ENCODE measurements at places on chromosomes 11 and 22.

- no peak for DNase-seq
Observed at GRCh38 chr22:27032091-27032761, 374.8 kb downstream of the MIAT start.

GRCh38 chr11:61484541-61484940, 24.0 kb upstream of the LRRC10B start:
- no peak for DNase-seq

DNA sequence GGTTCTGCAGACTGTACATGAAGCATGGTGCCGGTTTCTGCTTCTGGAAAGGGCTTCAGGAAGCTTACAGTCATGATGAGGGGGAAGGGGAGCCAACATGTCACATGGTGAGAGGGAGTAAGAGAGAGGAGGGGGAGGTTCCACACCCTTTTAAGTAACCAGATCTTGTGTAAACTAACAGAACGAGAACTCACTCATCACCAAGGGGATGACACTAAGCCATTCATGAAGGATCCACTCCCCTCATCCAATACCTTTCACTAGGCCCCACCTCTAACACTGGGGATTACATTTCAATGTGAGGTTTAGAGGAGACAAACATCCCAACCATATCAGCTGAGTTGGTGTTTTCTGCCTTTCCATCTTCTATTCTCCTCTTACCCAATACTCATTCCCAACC, 83.5 kb downstream of the BDNF start:
- DNase-seq = no peak

DNA sequence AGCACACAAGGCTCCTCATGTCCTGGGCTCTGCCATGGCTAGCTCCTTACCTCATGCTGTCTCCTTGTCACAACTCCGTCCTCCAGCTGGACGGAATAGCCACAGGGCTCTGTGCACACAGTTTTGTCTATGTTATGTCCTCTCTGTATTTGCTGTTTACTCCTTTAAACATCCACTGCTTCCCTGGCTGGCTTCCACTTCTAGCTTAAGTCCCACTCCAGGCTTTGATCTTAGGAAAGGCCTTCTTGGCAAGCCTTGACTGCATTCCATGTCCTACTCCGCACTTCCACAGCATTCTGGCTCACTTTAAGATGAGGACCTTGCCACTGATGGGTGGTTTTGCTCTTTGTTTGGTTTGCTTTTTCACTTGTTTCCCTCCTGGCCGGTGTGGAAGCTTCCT, 22.9 kb upstream of the ROBO3 start:
- no peak for DNase-seq

GRCh38 chr11:119181677-119182412, 3.4 kb upstream of the NHERF4 start:
- no peak for DNase-seq

GRCh38 chr11:44143987-44144909, 48.8 kb downstream of the EXT2 start:
- no peak for DNase-seq

DNA sequence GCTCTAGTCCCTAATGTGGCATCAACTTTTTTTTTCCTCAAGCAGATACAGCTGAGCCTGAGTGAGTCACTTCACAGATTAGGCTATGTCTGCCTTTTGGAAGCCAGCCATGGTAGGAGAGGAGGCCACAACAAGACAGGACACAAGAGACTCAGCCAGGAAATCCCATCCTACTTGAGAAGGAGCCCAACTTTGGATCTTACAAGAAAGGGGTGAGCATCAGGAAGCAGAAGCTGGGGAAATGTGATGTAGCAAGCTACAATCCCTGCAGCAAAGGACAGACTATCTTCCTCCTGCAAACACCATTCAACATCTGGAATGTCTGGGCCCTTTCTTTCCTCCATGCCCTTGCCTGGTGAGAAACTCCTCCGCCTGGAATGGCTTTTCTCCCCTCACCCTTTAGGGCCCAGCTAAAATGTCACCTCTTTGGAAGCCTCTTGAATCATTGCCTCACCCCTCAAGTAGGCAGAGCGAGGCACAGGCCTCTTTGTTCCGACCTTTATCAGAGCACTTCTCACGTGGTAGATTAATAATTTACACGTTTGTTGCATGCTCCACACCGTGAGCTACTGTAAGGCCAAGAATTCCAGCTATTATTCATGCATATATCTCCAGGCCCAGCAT, 156.4 kb upstream of the PITPNB start:
- no peak for DNase-seq

DNA sequence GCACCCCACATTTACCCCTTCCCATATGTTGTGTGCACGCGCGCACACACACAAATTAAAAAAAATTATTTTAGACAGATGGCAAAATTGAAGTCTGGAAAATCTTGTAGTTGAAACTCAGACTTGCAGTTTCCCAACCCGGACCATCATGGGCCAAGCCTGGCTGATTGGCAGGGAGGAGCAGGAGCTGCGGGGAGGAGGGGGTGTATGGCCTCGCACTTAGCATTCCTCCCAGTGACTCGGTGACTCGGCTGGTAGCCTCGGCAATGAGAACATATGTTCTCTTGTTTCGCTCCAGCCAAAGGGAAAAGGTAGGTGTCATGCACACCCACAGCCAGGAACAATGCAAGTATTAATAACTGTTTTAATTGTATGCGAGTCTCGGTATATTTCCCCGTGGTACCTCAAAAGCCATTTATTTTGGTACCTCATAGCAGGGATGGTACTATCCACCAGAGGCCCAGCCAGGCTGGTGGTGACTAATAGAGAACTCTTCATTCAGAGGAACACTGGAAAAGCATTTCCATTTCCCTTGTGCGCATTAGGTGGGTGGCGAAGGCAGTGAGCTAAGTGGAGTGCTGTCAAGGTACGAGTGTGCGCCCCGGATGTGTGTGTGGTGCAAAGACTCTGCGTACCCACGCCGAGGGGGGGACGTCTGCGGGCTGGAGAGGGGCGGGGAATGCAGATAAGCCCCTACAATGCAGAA, 92.5 kb downstream of the DSCAML1 start:
- no peak for DNase-seq

DNA sequence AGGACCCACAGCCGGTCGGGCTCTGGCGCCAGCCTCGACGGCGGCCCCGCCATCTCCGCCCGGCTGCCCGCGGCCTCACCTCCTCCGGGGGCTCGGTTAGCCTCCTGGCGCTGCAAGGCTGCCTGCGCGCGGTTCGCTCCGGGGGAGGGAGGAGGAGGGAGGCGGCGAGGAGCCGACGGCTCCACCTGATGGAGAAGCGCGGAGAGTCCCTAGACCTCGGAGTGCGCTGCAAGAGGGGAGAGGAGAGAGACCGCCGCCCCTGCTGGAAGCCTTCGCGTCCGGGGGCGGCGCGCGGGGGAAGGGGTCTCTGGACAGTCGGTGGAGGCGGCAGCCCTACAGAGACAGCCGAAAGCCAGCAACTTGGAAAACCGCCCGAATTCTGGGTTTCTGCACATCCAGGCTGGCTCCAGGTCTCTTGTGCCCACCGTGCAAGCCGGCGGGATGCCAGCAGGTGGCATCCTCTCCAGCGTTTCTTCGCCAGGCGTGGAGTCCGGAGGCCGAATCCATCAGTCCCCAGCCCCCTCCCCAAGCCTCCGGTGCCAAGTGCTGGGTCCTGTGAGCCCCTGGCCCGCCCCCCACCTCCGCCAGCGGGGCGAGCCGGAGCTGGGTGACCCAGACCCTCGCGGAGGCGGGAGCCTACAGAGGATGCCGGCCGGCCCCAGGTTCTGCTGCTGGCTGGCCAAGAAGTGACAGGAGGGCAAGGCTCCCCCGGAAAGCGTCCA, 2.9 kb upstream of the KIRREL3 start:
- no peak for DNase-seq

DNA sequence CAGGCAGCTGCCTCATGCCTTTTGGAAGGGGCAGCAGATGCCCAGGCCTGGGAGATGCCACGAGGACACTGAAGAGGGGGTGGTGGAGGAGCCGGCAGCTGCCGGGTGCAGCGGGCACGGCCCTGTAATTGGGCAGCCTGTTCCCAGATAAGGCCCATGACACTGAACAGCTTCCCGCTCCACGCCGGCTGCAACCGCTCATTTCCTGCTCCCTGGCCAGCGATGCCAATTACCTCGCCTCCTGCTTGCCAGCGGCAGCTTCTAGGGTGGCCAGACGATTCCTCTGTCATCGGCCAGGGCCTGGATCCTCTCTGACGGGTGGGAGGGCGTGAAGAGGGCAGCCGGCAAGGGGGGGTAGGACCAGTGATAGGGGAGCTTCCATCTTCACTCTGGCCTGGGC, 22.8 kb downstream of the FLRT1 start:
- no peak for DNase-seq

- DNase-seq = no peak
Observed at GRCh38 chr11:131724436-131724975, 354.1 kb downstream of the NTM start.

- DNase-seq = no peak
Observed at GRCh38 chr11:108122166-108122628, 830 bp downstream of the ACAT1 start.

DNA sequence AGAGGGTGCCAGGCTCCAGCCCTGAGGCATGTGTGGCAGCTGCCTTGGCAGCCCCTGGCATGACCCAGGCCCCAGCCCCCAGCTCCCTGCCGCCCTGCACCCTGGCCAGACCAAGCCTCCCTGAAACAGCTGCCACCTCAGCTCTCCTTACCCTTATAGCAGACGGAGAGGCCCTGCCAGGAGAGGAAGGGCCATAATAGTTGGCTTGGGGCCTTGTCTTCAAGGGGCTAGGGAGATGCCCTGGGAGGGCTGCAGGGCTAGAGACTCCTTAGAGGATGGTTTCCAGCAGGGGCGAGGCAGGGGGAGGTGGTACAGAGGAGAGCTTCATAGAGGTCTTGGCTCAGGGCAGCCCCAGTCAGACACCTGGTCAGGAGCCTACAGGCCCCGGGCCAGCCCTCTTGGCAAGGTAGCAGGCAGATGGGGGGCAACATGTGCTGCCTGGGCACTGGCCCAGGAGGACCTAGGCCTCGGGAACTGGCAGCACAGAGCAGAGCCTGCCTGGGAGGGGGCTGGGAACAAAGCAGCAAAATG, 13.0 kb downstream of the SMTN start:
- DNase-seq = no peak

DNA sequence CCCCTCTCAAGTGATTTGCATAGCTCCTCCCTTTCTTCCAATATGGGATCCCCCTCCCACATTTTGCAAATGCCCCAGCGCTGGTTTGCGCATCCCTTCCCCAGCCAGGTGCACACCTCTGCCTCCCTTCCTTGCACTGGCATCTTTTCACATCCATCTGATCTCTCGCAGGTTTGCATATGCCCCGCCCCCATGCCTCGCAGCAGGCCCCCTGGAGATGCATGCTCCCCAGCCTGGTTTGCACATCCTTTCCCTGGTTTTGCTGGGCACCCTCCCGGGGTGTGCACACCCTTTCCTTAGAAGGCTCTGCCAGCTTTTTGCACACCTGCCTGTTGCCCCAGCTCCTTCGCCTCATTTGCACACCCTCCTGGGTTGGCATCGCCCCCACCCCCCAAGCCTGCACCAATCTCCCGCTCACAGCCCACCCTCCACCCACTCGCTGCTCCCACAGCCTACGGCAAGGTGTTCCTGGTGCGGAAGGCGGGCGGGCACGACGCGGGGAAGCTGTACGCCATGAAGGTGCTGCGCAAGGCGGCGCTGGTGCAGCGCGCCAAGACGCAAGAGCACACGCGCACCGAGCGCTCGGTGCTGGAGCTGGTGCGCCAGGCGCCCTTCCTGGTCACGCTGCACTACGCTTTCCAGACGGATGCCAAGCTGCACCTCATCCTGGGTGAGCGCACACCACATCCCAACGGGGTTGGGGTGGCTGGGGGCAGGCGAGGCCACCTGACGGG, 917 bp downstream of the RPS6KA4 start:
- no peak for DNase-seq

GRCh38 chr11:62233730-62234129, 8.3 kb upstream of the SCGB1D2 start:
- DNase-seq = no peak

- no peak for DNase-seq
Observed at GRCh38 chr11:118618115-118618990, 10.9 kb downstream of the PHLDB1 start.

- DNase-seq = no peak
Observed at GRCh38 chr11:76609736-76610370, 60.7 kb downstream of the LRRC32 start.

DNA sequence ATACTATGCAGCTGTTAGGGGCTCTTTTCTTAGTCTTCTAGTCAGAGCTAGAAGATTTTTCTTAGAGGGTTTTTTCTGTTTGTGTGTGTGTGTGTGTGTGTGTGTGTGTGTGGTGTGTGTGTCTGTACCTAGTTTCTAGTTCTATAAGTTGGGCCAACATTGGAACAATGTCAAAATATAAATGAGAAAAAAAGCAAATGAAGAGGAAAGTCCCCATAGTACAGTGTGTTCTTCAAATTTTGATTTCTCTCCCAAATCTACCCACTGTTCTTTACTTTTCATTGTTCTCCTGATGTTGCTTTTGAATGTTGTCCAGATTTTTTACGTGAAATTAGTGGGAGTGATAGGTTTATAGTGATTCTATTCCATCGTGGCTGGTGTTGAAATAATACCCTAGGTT, 2153.4 kb upstream of the RAG2 start:
- no peak for DNase-seq

DNA sequence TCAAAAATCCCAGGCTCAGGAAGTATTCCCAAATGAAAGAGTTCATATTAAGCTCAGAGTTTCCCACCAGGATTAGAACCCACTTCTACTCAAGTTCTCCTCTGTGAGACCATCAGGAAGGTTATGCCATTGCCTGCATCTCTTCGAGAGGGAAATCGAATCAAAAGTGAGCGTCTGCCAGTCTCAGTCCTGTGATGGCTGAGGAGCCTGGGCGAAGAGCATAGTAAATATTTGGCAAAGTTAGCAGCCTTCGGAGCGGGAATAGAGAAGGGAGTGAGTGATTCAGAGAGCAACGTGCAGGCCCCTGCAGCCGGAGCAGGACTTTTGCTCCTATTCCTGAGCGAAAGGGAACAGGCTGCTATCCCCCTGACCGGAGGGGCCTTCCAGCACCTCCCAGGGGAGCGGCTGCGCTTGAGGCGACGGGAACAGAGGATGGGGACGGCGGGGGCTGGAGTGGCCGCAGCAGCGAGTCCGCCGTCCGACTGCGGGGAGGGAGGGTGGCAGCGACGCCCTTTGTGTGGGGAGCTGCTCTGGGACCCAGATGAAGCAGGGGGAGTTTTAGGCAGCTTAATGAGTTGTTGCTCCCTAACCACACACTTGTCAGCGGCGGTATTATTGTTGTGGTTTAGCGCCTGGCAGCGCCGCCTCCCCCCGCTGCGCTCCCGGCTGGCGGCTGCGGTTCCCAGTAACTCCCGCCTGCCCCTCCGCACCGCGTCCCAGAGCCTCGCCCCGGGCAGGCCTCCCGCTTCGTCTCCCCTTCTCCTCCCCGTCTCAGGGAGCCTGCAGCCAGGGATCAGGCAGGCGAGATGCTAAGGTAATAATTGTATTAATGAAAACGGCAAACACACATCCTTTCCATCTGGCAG, 21.7 kb upstream of the NRGN start:
- DNase-seq = no peak

DNA sequence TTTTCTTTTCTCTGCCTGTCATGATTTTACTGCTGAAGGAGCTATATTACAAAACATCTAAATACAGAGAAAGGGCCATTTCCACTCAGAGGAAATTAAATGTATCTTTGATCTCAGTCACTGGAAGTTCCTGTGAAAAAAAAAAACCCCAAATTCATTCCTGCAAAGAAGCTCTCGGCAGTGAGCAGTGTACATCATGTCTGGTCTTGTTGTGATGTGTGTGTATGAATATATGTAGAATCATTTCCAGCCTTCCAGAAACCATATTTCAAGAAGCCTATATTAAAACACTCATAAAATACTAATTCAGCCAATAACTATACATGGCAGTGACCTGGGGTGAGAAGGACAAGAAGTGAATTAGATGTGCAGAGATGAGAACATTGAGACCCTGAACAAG, 393.2 kb upstream of the TENM4 start:
- DNase-seq = no peak
